ENCODE measurements at places on chromosomes 4 and X. TPM values are rescaled to one million over a fixed set of nuclear protein-coding genes. Genes with fewer than 3 reads are reported as not detected.

- H3K27me3 ChIP-seq: peaks cover 3% of the 10 kb centered on the region
- no peak overlapping the region for H3K4me3 ChIP-seq
These were observed 24.9 kb downstream of the FGFBP1 start for GRCh38 chr4:15913631-15913970.

Gene INTU
- total RNA-seq: not detected

Gene CXCL3
- 0.14 TPM for total RNA-seq

Gene COL4A6
- total RNA-seq: not detected

Gene TLR7
- not detected for total RNA-seq

DNA sequence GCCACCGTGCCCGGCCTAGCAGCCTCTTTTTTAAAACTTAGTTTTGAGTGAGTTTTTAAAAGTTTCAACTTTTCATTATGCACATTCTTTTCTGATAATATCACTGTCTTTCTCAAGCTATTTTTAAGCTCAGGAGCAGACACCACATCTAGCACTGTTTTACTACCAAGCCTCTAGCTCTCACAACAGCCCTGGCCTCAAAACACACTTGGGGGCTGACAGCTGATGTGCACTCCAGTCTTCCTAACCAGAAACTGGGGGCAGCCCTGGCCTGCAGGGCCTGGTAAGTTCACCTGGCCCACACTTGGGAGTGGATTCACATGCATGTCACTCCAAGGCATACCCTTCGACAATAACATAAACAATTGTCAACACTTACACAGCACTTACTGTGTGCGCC lies 34.0 kb downstream of the CENPU start:
- H3K27me3 ChIP-seq: no peaks in the 10 kb centered on the region
- peaks cover 80% of the 10 kb centered on the region for H3K36me3 ChIP-seq
- H3K4me1 ChIP-seq: peaks cover 4% of the 10 kb centered on the region
- no peak overlapping the region for H3K27ac ChIP-seq

DNA sequence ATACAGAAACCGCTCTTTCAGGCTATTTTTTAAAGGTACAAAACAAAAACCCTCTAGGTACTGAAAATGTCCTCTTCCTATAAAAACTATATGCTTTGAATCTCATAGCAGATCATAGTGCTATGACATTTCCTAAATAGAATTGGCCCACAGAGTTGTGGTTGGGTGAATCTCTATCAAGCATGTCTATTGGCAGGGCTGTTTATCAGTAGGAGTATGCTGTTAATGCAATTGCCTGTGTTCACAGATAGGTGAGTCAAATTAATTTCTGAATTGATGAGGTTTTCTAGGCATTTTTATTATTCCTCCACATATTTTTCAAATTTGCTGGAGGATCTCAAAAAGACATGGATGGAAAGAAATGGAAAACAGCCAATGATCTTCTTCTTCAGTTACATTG lies 73.9 kb downstream of the QRFPR start:
- H3K27me3 ChIP-seq: peaks cover 18% of the 10 kb centered on the region
- H3K4me3 ChIP-seq: no peak overlapping the region
- no peak for DNase-seq
- H3K36me3 ChIP-seq: no peaks in the 10 kb centered on the region
- peaks cover 24% of the 10 kb centered on the region for H3K4me1 ChIP-seq

DNA sequence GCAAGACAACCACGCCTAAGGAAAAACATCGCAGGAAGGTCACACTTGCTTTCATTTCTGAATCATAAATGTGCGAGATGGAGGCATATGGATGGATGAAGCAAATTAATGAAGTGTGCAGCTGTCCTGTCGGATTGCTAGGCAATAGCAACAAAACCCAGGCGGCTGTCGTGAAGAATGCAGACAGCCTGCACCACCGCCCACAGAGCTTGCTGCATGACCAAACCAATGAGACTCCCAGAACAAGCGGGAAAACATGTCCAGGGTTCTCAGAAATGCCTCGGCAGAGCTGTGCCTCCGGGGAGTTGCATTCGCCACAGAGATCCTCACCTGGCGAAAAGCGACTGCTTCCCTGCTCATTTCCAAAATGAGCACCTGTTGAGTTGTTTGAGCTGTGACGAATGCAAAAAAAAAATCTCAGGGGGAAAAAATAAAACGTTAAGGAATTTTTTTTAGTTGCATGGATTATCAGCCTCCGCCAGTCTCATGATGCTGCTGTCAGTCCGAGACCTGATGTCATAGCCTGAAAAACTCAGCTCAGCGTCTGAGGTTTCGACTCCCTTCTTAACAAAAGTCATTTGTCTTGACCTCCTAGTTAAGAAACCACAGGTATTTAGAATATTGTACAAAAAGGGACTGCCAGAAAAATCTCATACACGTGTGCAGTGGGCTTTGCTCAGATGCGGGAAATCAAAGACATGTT lies 155.5 kb upstream of the MXRA5 start:
- no peaks in the 10 kb centered on the region for H3K4me1 ChIP-seq
- H3K27ac ChIP-seq: no peak overlapping the region
- no peaks in the 10 kb centered on the region for H3K36me3 ChIP-seq
- H3K27me3 ChIP-seq: no peaks in the 10 kb centered on the region
- no peak overlapping the region for H3K4me3 ChIP-seq

Gene PARM1
- not detected for total RNA-seq

Data from activated T-helper 2 cell treated with anti-CD3 and anti-CD28 coated beads, Interferon-gamma antibody, Interleukin-2, Interleukin-4, amounts not matched to agents 10 μg/mL and 5 μg/mL and 100 μg/mL, durations not matched to agents 14 hours and 24 hours and 36 hours (primary cell).